ENCODE measurements at places on chromosomes 7 and 10. TPM values are rescaled to one million over a fixed set of nuclear protein-coding genes. Genes with fewer than 3 reads are reported as not detected.

The ENO4 gene
- not detected for total RNA-seq

The NRG3 gene
- total RNA-seq: not detected

The OPN4 gene
- not detected for total RNA-seq

The HMX2 gene
- total RNA-seq: not detected

The AOC1 gene
- total RNA-seq: not detected

The ABCF2 gene
- 29.5 TPM for total RNA-seq

GRCh38 chr10:7932301-7933036, 114.2 kb downstream of the TAF3 start:
- DNase-seq: no peak

DNA sequence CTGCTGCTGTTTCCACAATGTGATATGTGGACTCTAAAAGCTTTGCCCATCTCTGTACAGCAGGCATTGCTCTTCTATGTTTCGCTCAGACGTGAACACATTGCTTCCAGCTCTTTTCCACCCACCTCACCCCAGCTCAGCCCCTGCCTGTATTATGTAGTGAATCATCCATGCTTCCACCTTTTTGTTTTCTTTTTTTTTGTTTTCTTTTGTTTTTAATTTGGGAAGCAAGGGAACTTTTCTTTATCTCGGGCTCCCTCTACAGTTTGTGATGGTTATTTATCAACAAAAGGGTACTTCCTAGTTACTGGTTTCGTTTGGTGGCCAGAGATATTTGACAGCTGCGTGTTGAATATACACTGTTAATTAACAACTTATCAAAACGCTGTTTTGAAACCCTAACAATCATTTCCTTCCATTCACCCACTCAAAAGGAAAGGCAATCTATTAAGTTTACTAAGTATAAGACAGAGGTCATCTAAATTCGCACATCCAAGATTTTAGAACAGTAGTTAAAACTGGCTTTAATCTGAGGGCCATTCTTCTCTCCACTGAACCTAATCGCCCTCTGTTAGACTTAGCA, 127.9 kb upstream of the STK17A start:
- DNase-seq: no peak

DNA sequence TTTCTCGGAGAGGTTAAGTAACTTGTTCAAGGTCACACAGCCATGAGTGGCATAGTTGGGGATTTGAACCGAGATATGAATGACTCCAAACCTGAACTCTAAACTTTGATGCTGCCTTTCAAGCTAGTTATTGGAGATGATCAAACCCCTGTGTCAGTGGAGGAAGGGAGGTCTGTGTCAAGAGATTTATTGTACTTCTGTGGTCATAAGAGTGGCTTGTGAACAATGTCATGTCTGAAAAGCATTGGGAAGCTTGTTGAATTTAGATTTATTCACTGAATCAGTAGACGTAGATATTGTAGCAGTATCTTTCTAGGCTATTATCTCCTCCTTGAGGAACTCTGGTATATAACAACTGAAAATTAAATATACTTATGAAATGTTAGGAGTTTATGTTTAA, 27.3 kb downstream of the SNX10 start:
- no peak for DNase-seq

DNA sequence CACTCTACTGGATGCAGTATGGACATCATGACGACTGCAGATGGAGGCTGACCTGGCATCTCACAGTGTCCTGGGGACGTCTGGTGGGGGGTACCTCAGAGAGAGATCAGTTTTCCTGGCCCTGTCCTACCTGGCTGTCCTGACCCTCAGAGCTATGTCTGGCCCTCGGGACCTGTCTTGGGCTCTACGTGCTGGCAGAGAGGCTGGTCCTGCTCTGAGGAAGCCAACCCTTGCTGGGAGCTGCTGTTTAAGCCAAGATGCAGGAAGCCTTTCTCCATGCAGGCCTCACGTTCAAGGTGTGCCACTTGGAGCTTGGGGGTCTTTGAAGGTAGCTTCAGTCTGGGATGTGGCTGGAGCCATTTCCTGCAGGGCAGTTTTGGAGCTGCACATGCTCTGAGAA, 42.1 kb upstream of the CXCL12 start:
- DNase-seq: no peak

DNA sequence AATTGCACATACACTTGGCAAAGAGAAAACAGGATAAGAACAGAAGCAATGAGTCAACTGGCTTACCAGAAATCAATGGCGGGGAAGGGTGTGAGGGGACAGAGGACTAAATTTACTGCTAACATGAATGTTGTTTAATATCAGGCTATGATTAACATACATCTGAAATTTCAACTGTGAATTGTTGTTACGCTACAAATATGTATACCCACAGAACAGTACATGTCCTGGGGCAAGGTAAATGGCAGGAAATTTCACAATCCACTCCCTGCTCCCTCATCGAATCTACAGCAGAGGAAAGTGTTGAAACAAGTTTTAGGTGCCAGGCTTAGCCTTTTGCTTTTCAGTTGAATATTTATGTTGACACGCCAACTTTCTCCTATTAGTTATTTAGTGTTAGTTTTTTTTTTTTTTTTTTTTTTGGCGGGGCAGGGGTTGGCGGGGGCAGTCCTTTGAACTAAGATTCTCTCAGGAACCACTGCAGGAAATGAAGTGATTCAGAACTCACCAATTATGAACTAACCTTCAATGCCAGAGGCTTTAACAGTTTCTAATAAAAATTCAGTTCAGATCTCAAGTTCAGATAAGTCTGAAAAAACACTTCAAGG, 99.0 kb downstream of the UBE2H start:
- no peak for DNase-seq

DNA sequence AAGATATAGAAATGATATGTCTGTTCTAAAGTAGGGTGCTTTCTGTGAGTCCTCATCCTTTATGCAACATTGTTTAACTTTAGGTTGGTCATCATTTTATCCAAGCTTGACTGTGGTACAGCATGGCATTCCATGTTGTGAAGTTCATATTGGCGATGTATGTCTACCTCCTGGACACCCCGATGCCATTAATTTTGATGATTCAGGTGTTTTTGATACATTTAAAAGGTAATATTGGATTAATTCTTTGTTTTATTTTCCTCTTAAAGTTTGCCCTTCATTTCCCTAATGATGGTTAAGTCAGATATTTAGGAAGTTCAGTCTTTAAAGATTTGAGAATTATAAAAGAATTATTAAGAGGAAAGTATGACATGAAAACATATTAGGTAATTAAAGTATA, 21.3 kb downstream of the HBP1 start:
- no peak for DNase-seq

DNA sequence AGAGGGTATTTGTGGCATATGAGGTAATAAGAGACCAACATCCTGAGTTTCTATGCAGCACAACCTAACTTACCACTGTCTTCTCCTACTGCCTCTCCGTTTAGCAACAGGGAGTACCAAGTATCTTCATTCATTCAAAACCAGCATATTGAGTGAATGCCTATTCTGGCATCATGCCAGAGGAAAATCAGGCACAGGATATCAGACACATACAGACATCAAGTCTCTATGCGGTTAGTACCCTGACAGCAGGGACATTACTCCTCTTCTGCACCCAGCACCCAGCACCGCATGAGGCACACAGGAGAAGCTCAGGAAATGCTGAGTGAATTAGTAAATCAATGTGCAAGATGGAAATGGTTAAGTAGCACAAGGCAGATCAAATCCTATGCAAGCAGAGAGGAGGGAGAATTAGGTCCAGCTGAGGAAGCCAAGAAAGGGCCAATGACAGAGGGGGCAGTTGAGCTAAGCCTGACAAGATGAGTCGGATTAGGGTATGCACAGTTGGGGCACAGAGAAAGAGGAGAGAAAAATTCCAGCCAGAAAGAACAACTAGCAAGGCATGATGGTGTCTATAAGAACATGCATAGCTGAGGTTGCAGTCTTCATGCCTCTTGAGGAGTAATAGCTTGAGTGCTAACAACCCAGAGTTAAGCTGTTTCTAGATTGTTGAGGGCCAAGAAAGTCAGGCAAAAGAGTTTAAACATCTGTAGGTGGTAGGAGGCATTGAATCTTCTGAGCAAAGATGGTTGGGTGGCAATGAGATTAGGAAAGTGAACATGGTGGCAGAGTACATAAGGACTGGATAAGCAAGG, 146.0 kb downstream of the PLXNA4 start:
- DNase-seq: no peak

DNA sequence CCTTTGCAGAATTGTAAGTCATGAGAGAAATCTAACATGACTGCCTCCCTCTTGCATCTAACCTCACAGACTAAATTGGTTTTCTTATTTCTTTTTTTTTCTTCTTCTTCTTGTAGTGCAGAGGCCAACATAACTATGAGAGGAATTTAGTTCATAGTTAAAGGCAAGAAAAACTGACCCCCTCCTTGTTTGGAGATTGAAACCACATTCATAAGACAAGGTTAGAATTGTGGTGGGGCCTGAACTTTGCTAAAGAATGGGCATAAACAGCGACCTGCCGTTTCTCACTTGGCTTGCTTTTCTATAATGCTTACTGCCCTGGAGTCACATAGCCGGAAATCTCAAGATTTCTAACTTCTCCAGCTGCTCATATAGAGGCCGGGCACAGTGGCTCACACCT, 2.4 kb upstream of the POLM start:
- no peak for DNase-seq

DNA sequence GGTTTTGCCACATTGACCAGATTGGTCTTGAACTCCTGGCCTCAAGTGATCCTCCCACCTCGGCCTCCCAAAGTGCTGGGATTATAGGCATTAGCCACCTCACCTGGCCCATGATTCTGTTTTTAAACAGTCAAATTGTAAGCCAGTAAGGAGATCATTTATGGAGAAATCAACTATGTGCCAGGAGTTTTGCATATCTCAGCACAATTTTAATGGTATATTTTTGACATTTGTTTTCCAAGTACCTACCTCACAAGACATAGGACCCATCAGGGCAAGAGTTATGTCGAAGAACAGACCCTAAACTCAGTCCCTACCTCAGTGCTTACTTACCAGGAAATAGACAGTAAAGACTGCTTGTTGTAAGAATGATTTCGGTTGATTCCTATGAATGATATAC, 173.3 kb upstream of the TNS3 start:
- DNase-seq: no peak

- no peak for DNase-seq
These were observed 3.8 kb upstream of the NRCAM start for GRCh38 chr7:108459922-108460551.
